Right kidney (tissue), 9 donors: ENCODE measurements at places on chromosomes 2 and 18.

DNA sequence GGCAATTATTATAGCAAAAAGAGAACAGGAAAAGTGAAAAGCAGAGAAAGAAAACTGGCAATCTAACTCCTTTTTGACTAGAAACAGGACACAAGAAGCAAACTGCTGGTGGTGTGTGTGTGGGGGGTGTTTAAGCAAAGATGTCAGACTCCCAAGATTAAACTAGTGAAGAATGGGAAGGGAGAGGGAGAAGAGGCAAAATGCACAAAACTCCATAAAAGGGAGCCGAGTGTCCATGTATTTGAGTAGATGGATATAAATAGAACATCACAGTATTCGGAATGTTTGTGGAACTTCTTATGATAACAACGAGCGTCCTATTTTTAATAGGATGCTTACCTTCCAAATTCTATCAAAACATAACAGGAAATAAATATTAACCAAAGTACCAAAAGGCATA lies 179.8 kb upstream of the TRIB2 start:
- no peak for DNase-seq

DNA sequence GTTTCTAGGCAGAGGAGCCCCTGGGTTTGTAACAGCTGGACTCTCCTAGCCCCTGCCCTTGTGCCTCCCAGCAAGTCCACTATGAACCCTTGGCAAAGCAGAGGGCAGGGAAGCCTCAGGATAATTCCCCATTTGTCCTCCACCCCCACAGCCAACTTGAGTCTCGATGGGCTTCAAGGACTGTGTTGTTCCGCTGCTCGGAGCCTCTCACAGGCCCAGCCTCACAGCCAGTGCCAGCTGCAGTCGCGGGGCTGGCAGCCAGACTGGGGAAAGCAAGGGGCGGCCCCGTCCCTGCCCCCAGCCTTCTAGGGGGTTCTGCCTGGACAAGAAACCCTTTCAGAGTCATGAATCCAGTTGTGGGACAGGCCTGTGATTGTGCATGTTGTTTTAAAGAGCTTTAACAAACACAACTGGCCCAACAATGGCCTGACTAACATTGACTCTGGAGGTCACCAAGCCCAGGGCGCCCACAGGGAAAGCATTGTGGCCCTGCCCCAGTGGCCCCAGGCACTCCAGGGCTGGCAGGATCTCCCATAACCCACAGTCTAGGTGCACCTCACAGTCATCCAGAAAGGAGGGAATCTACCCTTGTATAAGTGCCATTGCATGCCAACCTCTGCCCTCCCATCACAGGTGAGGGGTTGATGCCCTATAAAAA lies 71.8 kb upstream of the DAPL1 start:
- no peak for DNase-seq

DNA sequence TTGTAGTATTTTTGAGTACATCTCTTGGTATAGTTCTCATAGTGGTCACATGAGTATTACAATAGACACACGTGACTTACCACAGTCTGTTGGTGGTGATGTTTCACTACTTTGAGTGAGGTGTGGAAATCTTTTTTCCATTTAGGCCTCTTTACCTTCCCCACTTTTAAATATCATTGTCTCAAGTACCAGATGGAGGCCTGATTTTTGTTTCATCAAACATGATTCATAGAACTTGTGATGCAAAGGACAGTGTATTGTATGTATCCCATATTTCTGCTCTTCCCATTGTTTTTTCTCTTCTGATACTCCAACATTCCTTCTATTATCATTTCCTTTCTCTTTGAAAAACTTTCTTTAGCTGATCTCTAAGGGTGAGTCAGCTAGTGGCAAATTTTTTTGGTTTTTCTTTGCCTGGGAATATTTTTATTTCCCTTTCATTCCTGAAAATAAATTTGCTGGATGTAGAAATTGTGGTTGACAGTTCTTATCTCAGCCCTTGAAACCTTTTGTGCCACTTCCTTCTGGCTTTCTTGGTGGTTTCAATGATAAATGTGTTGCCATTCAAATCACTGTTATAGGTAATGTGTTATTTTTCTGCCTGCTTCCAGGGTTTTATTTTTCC lies 32.8 kb downstream of the RFX8 start:
- no peak for DNase-seq

DNA sequence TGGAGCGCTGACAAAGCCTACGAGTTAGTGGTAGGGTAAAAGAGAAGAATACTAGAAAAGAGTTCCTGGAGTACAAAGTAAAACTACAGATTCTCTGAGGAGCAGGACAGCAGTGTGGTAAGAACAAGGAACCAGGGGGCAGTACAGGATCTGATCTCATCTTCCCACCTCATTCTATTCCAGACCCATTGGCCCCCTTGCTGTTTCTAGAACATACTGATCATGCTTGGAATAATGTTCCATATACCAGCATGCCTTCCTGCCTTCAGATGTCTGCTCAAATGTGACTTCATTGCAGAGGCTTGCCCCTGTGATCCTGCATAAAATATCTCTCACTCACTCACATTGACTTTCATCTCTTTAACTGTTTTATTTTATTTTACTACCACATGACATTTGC lies 19.3 kb downstream of the MSGN1 start:
- DNase-seq: no peak

DNA sequence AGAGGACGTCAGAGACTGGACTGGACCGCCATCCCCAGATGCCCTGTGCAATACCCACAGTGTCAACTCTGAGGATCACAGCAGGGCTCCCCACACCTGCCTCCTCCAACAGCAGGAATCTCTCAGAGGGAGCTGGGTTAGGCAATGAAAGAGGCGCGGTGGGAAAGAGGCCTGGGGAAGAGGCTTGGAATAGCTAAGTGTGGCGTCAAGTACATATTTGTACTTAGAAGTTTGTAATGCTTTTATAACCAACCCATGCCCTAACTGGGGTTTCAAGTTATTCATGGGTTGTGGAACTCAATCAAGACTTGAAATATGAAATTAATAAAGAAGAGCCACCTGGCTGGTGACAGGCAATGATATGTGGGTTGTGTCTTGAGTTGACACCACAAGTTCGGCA lies 28.7 kb downstream of the CYP26B1 start:
- DNase-seq: no peak

GRCh38 chr18:29087616-29088246 lies 910.8 kb upstream of the CDH2 start:
- DNase-seq: no peak

GRCh38 chr2:129469871-129470270 lies 509.6 kb upstream of the RAB6C start:
- DNase-seq: no peak

- DNase-seq: no peak
These were observed 47.5 kb upstream of the TMEM178A start for GRCh38 chr2:39618236-39618635.

- DNase-seq: no peak
These were observed 5.7 kb downstream of the LRRFIP1 start for GRCh38 chr2:237633061-237633561.
